ENCODE measurements at places on chromosomes 3 and 15.

DNA sequence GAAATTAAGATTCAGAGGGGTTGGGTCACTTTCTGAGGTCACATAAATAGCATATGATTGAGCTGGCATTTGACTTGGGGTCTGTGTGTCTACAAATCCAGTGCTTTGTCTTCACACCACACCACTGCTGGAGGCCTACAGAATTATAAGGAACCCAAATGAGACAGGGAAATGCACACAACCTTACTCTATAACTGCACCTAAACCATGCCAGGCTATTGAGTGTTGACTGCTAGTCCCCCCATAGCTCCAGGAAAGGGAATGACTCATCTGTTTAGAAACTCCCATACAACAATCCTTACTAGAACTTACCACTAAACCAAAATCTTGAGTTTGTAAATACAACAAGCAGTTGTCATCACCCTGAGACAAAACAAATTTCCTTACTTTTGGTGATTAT, 16.9 kb upstream of the TSC22D2 start:
- DNase-seq = no peak

GRCh38 chr3:72234391-72234790, 449.4 kb upstream of the PROK2 start:
- DNase-seq = no peak

GRCh38 chr3:4935347-4935746, 43.9 kb upstream of the BHLHE40 start:
- no peak for DNase-seq

DNA sequence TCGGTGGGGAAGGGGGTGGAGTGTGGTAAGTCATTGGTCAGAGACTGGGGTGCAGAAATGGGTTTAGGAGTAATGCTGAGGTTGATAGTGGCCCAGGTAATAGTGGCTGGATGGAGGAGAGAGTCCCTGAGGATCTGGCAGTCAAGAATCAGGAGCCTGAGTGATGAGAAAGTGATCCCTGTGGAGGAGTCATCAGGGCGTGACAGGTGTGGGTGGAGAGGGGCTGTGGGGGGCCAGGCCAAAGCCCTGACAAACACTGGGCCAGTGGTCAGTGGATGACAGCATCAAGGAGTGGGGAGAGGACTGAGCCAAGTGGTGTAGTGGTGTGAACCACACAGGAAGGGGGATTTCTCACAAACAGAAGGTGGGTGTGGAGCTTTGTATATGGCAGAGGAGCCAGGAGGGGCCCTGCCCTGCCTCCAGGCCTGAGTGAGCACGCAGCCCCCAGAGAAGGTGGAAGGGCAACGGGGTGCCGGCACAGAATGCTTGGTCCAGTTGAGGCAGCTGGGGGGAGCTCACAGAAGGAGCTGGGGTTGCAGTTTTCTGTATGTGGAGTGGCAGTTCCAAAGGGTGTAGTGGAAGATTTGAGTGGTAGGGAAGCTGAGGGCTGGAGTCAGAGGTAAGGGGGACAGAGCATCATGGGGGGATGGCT, 77.1 kb downstream of the SPSB4 start:
- DNase-seq = no peak

GRCh38 chr3:186896875-186897274, 33.5 kb upstream of the ST6GAL1 start:
- DNase-seq = no peak

DNA sequence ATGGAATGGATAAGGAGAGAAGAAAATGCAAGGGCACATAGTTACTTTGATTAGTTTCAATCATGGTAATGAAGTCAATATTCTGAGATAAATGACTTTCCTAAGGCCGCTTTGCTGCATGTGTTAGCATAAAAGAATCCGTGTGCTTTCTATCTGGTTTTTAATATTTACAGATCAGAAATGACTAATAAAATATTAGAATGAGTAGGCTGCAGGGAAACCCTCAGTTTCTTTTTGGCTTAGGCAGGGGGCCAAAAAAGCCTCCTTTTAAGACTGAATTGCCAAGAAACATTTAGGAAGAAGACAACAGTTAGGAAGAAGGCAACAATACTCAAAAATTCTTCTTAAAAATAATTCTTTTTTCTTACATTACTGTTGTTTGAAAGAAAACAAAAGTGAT, 11.6 kb downstream of the NEK11 start:
- DNase-seq = no peak

DNA sequence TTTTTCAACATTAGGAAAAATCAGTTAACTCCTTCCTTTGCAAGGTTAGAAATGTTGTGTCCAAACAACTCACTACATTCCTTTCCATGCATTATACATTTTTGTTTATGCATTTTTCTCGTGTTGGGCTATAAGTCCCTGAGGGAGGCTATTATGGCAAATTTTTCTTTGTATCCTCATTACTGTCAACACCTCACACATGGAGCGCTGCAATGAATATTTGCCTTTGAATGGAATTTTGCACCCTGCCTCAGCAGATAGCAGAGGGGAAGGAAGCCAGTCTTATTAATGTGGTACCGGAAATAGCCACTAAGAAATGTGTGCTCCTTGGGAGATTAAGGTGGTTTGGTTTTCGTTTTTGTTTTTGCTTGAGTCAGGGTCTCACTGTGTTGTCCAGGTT, 134.7 kb downstream of the THSD4 start:
- DNase-seq = no peak

- no peak for DNase-seq
These were observed 454.9 kb downstream of the IL5RA start for GRCh38 chr3:2655229-2655701.

DNA sequence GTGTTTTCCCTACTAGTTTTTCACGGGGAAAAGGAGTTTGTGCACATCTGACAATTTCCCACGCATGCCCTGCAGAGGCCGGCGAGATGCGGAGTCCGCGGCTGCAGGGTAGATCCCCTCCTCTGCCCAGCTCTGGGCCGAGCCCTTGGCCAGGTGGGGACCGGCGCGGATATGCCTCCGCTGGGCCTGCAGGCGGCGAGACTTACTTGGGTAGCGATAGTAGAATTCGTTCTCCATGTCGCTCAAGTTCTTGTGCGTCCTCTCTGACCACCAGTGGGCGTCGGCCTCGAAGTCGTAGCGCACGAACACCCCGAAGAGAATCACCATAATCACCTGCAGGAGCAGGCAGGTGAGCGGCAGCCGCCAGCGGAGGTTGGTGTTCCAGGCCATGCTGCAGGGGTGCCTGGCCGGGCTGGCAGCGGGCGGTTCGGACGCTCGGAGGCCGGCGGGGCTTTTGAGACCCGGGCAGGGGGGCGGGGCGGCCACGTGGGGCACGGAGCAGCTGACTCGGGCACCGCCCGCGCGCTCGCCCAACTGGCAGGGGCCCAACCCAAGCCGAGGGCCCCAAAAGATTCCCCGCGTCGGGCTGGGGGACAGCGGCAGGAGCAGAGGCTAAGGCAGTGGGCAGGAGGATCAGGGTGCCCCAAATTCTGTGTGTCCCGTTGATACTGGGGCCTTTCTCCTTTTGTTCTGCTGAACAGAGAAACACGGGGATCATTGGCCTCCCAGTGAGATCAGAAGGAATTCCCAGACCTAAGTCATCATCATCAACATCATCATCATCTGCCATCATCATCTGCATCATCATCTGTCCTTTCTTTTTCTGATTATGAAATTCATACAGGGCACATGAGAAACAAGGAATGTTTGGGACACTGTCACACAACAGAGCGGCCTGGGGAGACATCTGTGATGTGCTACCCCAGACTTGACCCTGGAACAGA, at the start of gene RHCG:
TSS of gene RHCG (minus strand) at position 429 of the 944 bp plus-strand sequence. CDS start at position 390, 39 bp downstream.
- DNase-seq = peak; percentile 40

DNA sequence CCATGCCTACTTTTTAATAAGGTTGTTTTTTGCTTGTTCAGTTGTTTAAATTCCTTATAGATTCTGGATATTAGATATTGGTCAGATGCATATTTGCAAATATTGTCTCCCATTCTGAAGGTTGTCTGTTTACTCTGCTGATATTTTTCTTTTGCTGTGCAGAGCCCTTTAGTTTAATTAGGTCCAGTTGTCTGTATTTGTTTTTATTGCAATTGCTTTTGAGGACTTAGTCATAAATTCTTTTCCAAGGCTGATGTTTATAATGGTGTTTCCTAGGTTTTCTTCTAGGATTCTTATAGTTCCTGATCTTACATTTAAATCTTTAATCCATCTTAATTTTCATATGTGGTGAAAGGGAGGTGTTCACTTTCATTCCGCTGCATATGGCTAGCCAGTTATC, 77.4 kb downstream of the PTPRG start:
- DNase-seq = no peak

- no peak for DNase-seq
These were observed 13.5 kb upstream of the IDH2 start for GRCh38 chr15:90115783-90116182.

DNA sequence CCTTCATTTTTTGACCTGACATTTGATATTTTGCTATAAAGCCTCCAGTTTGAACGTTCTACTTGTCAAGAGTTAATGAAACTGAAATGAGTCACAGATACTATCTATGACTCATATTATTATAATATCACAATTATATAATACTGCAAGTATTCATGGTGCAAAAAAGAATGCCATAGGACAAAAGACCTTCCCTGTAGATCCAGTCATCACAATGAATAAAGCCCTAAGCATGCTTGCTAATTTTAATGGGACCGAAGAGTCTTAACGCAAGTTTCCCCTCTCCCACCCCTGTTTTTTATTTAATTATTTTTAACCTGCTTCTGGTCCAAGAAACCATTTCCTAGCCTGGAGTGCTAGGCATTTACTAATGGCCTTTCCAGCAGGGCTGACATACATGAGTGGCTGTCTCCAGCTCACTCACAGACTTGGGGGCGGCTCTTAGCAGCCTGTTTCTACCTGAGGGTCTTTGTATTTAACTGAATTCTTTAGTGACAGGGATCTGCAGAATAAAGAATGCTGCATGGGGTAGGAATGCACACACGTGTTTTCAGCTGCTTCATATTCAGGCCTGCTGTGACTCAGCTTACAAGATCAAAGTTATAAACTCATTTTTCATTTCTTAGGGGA, 61.2 kb downstream of the THBS1 start:
- DNase-seq = no peak

GRCh38 chr3:65672871-65673815, 365.6 kb downstream of the MAGI1 start:
- DNase-seq = peak; percentile 17

DNA sequence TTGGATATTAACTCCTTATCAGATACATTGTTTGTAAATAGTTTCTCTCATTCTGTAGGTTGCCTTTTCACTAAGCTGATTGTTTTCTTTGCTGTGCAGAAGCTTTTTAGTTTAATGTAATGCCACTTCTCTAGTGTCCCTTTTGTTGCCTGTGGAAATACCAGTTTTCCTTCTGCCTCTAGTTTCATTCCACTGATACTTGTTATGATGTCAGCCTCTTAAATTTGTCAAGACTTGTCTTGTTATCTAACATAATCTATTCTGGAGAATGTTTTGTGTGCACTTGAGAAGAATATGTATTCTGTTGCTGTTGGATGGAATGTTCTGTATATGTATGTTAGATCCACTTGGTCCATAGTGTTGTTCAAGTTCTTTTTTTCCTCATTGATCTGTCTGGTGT, 18.0 kb upstream of the CEP152 start:
- DNase-seq = no peak

DNA sequence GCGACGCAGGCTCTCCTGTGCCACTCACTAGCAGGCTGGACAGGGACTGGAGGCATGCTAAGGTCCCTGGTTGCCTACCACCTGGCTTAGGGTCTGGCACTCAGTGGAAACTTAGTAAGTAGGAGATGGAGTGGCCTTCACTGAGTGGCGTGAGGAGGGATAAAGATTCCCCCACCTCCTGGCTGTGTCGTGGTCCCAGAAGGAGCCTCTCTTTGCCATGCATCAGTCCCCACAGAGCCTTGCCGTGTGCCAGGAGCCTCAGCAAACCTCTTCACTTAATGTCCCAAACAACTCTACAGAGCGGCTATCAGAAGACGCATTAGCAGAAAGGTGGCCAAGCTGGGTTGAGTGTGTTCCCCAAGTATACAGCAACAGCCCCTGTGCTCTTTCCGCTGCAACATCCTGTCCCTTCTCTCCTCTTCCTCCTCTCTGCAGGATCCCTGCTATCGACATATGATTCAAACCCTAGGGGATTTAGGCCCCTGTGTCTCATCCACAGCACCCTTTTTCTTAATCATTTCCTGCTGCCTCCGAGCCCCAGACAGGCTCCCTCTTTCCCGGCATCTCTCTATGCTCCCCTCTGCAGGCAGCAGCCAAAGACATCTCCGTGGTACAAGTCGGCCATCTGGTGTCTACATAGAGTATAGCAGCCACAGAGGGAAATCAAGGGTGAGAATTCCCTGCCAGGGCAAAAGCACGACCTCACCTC, 66.7 kb downstream of the SLC6A1 start:
- DNase-seq = no peak

DNA sequence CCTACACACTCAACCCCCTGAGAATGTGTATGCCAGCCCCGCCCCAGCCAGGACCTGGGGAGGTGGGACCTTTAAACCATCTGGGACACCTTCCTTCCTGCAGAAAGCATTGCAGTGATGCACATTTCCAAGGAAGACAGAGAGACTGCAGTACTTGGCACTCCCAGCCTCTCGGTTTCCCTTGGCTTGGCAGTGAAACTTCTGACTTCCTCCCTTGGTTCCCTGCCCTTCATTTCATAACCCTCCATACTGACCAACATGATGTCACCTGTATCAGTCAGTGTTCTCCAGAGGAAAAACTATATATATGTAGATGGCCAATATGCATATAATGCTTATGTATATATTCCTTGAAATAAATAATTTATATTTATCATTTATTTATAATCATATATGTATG, 103.2 kb downstream of the SST start:
- no peak for DNase-seq

GRCh38 chr3:155316426-155316825, 22.9 kb upstream of the STRIT1 start:
- DNase-seq = no peak

DNA sequence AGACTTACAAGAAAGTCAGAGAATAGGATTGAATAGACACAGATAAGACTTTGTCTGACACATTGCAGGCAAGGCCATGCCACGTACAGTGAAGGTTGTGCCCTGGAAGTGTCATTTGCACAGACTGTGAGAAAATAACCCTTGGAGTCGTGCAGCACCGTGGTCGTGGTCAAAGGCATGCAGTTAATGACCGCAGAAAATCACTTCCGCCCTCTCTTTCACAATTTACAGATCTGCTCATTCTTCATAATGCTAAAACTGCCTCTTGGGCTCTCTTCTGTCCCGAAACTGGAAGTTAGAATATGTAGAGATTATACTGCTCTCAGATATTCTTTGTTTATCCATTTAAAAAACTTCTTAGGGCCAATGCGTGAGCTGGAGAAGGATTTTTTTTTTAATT, 73.2 kb upstream of the CTXND1 start:
- no peak for DNase-seq

- DNase-seq = no peak
These were observed 49.2 kb upstream of the P3H2 start for GRCh38 chr3:190169877-190170276.

- no peak for DNase-seq
These were observed 234.4 kb upstream of the ADAMTS9 start for GRCh38 chr3:64922213-64922612.

- no peak for DNase-seq
These were observed 4.5 kb downstream of the RPL22L1 start for GRCh38 chr3:170865209-170866094.

- no peak for DNase-seq
These were observed 15.8 kb downstream of the BOC start for GRCh38 chr3:113227146-113227545.

GRCh38 chr15:89680282-89680873, 1.2 kb upstream of the PLIN1 start:
- DNase-seq = no peak

GRCh38 chr3:50157827-50158529, 2.9 kb downstream of the SEMA3F start:
- DNase-seq = peak; percentile 30

GRCh38 chr3:71710906-71711494, 14.2 kb downstream of the EIF4E3 start:
- DNase-seq = peak; percentile 35

Measured in NCI-H510A treated with DMSO at 0.1 percent for 48 hours (cell line).